ENCODE measurements at places on chromosomes 16 and 17.

GRCh38 chr16:49439676-49440075 lies 66.1 kb downstream of the C16orf78 start:
- DNase-seq: no peak

DNA sequence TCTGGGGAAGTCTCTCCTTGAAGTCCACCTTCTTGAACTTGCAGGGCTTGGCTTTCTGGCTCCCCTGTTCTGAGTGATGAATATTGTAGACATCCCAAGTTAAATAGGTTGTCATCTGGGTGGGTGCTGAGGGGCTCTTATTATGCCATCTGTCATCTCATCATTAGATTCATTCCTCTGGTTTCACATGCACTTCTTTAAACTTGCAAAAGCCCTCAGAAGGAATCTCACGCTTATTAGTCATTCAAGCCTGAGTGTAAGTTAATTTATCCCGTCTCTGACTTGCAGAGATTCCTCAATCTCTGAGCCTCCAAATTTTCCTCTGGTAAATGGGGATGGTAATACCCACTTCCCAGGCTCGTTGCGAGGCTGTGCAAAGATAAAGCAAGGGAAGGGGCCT lies 5.7 kb downstream of the MGAT5B start:
- peak; percentile 58 for DNase-seq

- DNase-seq: peak; percentile 51
Observed at GRCh38 chr16:51540259-51540658, 389.2 kb upstream of the SALL1 start.

GRCh38 chr16:16092925-16093627 lies 130.2 kb downstream of the ABCC6 start:
- no peak for DNase-seq

DNA sequence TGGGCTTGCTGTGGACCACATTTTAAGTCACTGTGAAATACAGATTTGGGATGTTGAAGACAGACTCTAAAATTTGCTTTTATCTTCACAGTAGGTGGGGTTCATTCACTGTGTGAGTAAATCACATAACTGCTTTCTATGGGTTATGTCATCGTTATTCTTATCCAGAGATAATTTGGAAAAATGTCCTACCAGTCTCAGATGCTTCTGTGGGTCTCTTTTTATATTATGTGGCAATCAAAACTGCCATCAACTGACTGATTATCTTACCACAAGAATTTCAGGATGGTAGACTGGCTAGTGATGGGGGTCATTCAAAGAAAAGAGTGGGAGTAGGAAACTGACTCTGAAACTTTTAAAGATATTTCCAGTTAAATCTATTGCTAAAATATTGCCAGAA lies 3.1 kb downstream of the HSBP1 start:
- no peak for DNase-seq

GRCh38 chr17:80614332-80615047 lies 69.9 kb downstream of the RPTOR start:
- DNase-seq: no peak

DNA sequence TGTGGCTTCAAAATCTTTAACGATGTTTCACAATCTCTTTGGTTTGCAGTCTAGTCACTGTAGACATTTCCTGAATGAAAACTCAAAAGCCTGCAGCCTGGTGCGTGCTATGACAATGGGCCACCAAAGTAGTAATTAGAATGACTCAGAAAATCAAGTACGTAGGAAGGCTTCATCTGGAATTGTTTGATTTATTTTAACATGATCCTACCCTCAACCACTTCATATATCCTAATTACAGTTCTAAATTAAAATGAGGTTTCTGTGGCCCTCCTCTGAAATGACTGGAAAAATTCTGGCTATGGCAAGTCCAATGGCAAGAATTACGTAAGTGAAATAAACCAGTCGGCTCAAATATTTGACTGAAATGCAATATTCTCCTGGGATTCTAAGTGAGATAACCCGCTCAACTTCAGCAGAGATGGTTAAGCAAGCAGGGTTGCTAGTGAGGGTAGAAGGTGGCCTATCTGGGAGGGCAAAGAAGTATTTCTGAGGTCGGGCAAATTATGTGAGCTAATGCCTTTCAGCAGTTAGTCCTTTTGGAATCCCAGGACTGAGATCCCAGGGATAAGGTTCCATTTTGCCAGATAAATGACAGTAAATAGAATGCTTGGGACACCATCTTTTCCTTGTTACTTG lies 145.6 kb upstream of the MYOCD start:
- no peak for DNase-seq

DNA sequence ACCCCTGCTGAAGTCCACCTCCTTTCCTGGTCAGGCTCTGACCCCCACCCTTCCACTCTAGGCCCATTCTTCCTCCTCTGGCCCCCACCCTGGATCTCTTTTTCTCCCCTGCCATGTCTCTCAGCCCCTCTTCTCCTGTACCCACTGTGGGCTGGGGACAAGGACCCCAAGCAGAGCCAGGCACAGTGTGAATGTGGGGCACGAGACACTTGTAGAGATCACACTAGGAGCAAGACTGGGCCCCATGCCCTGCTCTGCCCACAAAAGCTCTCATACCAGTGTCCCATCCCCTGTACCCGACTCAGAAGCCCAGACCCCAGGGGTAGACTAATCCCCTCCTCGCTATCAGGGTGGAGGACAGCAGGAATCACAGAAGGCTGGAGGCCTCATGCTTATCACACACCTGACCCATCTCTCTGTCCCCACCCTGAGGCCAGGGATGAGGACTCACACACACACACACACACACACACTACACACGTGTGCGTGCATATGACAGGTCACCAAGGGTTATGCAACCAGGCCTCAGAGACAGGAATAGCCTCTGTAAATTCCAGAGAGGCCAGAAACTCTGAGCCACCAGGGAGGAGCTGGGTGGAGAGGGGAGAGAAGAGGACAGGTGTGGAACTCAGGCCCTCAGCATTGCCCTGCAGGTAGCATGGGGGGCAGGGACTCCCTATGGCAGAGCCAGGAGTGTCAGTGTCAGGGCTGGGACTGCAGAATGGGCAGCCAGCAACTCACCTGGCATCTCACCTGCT lies 21.1 kb downstream of the ARHGAP27 start:
- DNase-seq: no peak

DNA sequence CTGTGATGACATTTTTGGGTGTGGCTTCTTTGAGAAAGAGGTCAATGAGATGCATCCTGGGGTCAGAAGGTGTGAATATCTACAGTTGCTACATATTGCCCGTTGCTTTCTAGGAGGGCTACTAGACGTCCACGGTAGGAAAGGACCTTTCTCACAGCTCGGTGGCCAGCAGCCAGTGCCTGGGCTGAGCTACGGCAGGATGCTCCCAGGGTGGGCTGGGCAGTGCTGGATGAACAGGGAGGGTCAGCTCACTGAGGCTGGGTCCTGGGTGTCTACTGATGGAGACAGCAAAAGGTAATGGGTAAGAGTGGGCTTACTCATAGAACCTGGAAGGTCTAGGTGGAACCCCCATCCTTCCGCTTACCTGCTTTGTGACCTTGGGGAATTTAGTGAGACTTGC lies 188.3 kb upstream of the WSCD1 start:
- DNase-seq: no peak

- no peak for DNase-seq
Observed at GRCh38 chr16:85600078-85600477, 13.0 kb upstream of the GSE1 start.

GRCh38 chr17:1494203-1494602 lies 1.7 kb upstream of the MYO1C start:
- DNase-seq: no peak

DNA sequence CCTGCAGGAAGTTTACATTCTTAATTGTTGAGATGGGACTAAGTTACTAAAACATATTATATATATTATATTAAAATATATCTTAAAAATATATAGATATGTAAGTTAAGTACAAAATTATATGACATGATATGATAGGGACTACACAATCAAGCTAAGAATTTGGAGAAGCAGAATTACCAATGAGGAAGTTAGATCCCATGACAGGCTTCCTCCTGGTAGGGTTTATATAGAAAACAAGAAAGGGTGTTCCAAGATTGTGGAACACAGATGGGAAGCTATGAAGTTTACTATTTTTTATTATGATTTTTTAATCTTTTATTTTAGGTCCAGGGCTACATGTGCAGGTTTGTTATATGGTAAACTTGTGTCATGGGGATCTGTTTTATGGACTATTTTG lies 260.8 kb upstream of the ZFHX3 start:
- DNase-seq: no peak

DNA sequence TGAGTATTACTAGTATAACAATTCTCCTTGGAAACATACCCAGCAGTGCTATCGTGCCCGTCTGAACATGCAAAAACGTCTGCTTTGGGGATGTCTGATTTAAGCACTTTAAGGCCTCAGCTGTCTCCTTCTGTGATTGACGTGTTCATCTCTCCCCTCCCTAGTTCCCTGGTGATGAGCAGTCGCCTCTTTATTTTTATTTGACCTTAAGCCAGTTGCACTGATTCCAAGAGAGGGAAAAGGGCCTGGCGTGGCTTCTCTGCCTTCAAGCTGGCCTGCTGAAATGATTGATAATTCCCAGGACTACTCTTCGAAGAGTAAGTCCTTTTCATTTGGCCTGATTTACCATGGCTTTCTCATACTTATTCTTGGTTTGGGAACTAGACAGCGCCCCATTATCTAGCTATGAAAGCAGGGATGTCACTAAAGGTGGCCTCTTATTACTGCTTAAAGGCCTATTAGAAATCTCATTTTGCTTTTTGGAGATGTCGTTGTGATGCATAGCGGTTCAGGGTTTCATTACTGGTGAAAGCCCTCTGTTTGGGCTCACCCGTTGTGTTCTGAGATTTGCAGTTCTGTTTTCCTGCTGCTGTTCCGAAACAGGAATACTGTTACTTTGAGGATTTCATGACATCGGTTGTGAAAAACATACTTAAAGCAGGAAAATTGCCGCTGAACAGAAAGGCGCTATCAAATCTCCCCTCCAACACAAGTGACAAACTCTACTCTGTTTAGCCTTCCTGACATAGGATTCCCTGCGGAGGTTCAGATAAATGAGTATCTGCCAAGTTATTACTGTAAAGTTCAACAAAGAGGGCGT lies 65.5 kb downstream of the IQCK start:
- DNase-seq: no peak

GRCh38 chr17:79082311-79083190 lies 7.9 kb downstream of the ENGASE start:
- peak; percentile 49 for DNase-seq

DNA sequence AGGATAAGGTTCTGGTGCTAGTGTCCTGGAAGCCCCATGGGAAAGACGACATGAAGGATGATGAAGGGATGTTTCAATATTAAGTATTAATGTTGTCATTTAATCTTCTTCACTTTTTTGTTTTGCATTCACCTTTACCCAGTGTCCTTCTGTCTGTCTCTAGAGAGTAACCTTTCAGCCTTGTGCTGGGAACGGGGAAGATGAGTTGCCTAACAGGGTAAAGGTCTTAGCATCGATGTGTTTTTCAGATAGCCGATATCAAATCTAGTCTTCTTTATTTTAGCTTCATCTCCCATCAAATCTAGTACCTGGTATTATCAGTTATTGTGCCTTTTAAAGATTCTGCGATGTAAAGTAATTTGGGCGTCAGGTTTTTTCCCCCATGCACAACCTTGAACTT lies 125.4 kb downstream of the BCAS3 start:
- no peak for DNase-seq

- DNase-seq: no peak
Observed at GRCh38 chr16:87248714-87249113, 68.5 kb downstream of the C16orf95 start.

GRCh38 chr17:71335212-71335611 lies 785.6 kb upstream of the SOX9 start:
- no peak for DNase-seq

DNA sequence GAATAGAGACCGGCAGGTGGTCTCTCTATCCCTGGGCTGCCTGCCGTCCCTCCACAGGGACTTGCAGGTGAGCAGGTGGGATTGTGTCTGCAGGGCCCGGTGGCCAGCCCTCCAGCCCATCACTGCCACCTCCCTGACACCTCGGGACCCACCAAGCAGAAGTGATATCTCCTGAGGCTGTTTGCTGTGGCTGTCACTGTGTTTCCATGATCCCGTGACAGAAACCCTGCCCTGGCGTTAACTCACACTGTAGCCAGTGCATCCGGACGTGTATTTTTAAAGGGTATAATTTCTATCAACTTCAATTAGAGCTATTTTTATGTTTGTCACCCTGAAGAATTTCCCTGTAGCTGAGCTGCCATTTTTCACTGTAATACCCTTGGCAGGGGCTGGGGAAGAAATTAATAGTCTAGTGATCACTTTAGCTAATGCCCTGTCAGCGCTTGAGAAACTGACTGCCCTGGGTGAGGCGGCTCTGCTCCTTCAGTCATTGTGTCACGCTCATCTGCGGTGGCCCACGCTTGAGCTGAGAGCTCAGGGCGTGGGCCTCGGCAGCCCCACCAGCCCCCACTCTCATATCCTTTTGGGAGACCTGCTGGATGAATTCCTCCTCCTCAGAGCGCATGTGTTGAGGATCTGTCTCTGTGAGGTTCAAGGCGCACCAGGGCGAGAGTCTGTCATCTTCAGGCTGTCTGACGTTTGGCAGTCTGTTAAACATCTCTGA lies 229.9 kb upstream of the CIBAR2 start:
- no peak for DNase-seq

DNA sequence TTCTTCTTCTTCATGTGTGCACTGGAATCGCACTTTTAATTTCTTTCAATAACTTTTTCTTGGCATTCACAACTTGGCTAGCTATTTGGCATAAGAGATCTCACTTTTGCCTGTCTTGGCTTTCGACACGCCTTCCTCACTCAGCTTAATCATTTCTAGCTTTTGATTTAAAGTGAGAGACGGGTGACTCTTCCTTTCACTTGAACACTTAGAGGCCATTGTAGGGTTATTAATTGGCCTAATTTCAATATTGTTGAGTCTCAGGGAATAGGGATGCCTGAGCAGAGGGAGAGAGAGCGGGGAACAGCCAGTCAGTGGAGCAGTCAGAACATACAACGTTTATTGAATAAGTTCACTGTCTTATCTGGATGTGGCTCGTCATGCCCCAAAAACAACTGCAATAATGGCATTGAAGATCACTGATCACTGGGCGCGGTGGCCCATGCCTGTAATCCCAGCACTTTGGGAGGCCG lies 200.3 kb downstream of the SEC14L1 start:
- no peak for DNase-seq

- no peak for DNase-seq
Observed at GRCh38 chr17:81242421-81243332, 3.6 kb downstream of the NDUFAF8 start.

- DNase-seq: no peak
Observed at GRCh38 chr17:75549246-75550138, 24.0 kb downstream of the LLGL2 start.

- DNase-seq: no peak
Observed at GRCh38 chr17:66764506-66764905, 70.4 kb upstream of the CACNG5 start.

GRCh38 chr17:38861399-38861843 lies 7.9 kb upstream of the RPL23 start:
- peak; percentile 65 for DNase-seq

- no peak for DNase-seq
Observed at GRCh38 chr17:38430316-38430715, 2.1 kb downstream of the ARHGAP23 start.

GRCh38 chr16:17471719-17472461 lies 1.1 kb upstream of the XYLT1 start:
- DNase-seq: peak; percentile 62

GRCh38 chr16:518858-519257 lies 8.7 kb upstream of the CAPN15 start:
- no peak for DNase-seq
